SIG-M5 (cell line): ENCODE measurements at places on chromosomes 13 and 19.

DNA sequence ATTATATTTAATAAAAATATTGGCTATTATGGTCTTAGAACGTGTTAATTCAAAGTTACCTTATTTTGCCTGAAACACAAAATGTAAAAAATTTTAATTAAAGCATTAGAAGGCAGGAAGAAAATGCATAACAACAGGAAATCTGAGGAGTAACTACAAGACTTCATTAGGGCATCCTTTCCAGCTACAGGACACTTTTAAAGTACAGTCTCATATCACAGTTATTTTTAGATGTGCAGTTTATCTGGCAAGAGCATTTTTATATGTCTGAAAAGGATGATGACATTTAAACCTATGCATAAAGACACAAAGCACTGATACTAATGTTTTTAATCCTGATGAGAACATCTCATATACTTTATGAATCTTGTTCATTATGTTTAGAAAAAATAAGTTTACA, 247.5 kb downstream of the VWA8 start:
- no peak for DNase-seq

DNA sequence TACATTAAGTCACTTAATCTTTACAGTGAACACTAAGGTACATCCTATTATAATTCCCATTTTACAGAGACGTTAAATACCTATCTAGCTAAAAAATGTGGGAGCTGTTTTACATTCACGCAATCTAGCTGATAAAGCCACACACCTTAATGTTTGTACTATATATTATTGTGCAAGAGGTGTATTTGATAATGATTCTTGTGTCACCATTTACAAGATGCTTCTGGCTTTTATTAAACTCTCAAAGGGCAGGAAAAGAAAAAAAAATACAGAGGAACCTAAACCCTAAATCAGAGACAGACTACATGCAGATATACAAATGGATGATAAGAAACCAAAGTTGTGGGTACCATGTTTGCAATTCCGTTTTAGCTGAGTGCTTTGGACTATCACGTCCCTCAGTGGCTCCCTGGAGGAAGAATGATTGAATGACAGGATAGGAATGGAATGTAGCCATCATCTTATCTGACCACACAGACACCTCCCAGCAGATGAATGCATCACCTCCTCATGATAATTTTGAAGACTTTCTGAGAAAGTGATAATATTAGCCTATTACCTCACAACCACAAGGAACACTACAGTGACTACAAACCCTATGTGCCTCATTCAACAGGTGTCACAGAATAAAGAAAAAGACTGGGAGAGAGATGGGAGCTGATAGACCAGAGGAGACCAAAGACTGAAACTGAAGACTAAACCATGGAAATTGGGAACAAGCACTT, 230.5 kb upstream of the SERP2 start:
- no peak for DNase-seq

GRCh38 chr19:15636026-15636425, 4.7 kb upstream of the CYP4F3 start:
- DNase-seq, result no peak

GRCh38 chr13:33560726-33561125, 257.2 kb upstream of the RFC3 start:
- DNase-seq, result no peak

- no peak for DNase-seq
Observed at GRCh38 chr13:40429706-40430545, 236.5 kb downstream of the FOXO1 start.

- DNase-seq, result no peak
Observed at GRCh38 chr19:926323-926588, 421 bp downstream of the ARID3A start.

GRCh38 chr13:45604892-45605291, 10.6 kb downstream of the ERICH6B start:
- no peak for DNase-seq
